IMR-90 (cell line): ENCODE measurements at places on chromosomes 4 and X.
A peak's percentile ranks its signal among the peaks of the same experiment; 100 is the strongest.

DNA sequence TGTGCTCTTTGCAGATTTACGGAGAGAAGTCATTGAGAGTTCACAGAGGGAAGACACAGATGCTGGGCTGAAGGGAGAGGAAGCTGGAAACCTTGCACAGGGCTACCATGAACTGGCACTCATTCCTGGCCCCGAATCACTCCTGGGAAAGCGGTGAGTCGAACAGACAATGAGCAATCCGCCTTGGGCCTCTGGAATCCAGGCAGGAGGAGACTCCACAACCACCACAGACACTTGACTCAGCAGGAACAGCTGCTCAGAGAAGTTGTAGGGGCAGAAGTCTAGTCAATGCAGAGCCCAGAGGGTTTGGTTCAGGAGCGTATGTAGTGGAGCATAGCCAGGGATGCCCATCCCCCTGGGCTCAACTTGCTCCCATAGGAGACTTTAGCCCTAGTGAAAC, 62.8 kb upstream of the GRIA3 start:
- no peak for DNase-seq

DNA sequence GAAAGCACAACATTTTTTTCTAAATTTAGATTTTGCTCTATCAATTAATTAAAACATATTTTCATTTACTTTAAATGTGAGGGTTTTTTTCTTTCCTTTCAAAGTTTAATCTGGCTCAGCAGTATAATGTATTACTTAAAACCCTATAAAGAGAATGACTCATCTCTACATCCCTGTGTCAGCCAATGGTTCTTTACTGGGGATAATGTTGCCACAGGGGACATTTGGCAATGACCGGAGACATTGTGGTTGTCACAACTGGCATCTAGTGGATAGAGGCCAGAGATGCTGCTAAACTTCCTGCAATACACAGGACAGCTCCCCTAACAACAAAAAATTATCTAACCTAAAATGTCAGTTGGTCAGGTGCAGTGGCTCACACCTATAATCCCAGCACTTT, 53.8 kb downstream of the SYNPO2 start:
- DNase-seq = peak; percentile 13

- peak; percentile 4 for DNase-seq
Measured at GRCh38 chr4:23373261-23373660, 516.6 kb downstream of the PPARGC1A start.

DNA sequence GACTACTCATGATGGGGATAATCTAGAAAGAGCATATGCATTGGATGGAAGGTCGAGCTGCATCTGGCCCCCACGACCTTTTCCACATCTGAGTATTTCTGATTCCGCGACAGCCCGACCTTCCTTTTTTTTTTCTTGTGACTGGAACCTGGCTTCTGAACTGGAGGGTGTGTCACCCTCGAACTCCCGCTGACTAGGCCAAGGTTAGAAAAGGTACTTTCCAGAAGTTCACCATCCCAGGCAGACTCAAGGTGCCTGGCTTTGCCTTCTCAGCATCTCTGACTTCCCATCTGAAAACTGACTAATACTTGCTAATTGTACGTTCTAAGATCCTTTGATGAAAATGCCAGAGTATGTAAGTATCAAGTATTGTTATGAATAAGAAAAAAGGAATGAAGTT, 49.3 kb upstream of the CD40LG start:
- no peak for DNase-seq

- no peak for DNase-seq
Measured at GRCh38 chr4:85681921-85682320, 207.0 kb downstream of the ARHGAP24 start.
